Activated CD8-positive, alpha-beta T cell treated with anti-CD3 and anti-CD28 coated beads, Interleukin-2, amount 10 ng/mL, durations not matched to agents 7 days and 5 days (primary cell): ENCODE measurements at places on chromosomes 5 and 9. TPM values are rescaled to one million over a fixed set of nuclear protein-coding genes. Genes with fewer than 3 reads are reported as not detected.
A peak's percentile ranks its signal among the peaks of the same experiment; 100 is the strongest.

ADAMTS2 gene
- total RNA-seq = not detected

VCAN gene
- 0.39 TPM for total RNA-seq

SPINK6 gene
- not detected for total RNA-seq

- peak overlapping the region; percentile 83 for H3K27ac ChIP-seq
- peaks cover 75% of the 10 kb centered on the region for H3K36me3 ChIP-seq
- peaks cover 36% of the 10 kb centered on the region for H3K4me1 ChIP-seq
- peak overlapping the region; percentile 2 for H3K4me3 ChIP-seq
- H3K27me3 ChIP-seq = no peaks in the 10 kb centered on the region
- DNase-seq = no peak
These were observed 34.7 kb downstream of the LMNB1 start for GRCh38 chr5:126811515-126812198.

- H3K4me1 ChIP-seq = no peaks in the 10 kb centered on the region
- no peaks in the 10 kb centered on the region for H3K36me3 ChIP-seq
- no peak for DNase-seq
- H3K27me3 ChIP-seq = peaks cover 23% of the 10 kb centered on the region
- H3K4me3 ChIP-seq = no peak overlapping the region
These were observed 96.2 kb downstream of the ADRB2 start for GRCh38 chr5:148922606-148923005.
